ENCODE measurements at places on chromosomes 2 and 18.

GRCh38 chr2:28137221-28137620 is 246.7 kb downstream of the BABAM2 start:
- DNase-seq, result no peak

GRCh38 chr18:36406805-36407204 is 109.3 kb downstream of the FHOD3 start:
- DNase-seq, result no peak

- DNase-seq, result no peak
These were observed 10.2 kb upstream of the CABYR start for GRCh38 chr18:24128700-24129099.

DNA sequence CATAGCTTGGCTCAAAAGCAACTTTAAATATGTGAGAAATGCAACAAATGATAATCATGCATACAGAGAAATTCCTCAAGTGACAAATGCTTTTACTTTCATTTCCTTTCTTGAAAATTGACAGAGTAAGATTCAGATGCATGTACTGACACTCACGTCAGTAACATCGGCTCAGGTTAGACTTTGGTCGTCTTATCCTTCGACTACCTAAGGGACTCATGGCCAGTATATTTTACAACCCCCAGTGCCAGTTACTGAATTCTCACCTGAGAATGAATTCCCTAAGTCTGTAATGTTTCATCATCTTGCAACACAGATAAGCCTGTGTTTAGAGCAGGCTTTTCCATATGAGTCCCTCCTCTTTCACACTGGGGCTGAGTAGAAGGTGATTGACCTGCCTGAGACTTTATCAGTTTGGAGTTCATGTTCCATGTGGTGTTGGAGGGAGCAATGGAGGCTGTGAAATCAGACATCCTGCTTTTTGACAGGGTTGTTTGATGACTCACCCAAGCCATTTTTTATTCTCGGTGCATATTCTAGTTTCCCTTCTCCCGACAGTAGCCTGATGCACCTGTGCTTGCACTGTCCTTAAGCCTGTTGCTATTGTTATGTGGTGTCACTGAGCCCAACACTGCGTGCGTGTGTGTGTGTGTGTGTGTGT is 30.5 kb upstream of the ATP8B1 start:
- no peak for DNase-seq

GRCh38 chr2:42987112-42987922 is 194.9 kb upstream of the HAAO start:
- no peak for DNase-seq

DNA sequence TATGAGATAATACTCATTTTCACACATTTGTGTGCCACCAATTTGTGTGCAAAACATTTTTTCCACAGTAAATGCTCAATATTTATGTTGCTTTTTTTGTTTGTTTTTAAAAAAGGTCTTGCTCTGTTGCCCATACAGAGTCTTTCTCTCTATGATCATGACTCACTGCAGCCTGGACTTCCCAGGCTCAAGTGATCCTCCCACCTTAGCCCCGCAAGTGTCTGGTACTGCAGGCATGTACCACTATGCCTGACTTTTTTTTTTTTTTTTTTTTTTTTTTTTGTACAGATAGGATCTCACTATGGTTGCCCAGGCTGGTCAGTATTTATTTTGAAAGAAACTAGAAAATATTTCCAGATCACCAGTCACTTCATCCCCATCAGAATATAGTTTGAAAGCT is 297.8 kb upstream of the GYPC start:
- DNase-seq, result no peak

DNA sequence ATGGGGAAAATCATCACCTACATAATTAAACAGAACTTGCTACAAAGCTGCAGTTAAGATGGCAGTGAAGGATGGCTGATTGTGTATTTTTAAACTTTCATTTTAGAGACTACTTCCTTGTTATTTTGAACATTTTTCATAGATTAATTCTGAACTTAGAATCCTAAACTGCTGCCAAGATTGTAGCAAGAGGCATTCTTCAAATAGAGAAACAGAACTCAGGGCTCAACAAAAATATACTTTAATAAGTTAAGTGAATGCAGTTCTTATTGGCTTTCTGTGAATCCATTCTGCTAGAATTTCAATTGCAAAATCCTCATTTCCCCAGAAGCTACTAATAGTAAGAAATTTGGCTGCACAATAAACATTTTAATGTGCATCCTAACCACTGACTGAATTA is 160.3 kb downstream of the L3MBTL4 start:
- DNase-seq, result no peak

DNA sequence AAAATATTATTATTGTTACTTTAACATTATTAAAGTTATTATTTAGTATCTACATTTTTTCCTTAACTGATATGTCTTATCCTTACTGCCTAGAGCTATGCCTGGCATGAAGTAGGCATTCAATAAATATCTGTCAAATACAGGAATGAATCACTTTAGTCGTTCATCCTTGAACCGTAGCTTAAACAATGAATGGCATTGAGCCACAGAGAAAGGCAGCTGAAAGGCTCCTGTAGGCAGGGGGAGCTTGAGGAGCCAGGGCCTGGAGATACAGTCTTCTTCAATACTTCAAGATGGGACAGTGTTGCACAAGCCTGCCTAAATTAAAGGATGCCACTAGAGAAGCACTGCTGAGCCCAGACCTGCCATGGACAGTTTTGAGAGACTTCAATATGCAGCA is 22.5 kb downstream of the CYRIA start:
- DNase-seq, result no peak

DNA sequence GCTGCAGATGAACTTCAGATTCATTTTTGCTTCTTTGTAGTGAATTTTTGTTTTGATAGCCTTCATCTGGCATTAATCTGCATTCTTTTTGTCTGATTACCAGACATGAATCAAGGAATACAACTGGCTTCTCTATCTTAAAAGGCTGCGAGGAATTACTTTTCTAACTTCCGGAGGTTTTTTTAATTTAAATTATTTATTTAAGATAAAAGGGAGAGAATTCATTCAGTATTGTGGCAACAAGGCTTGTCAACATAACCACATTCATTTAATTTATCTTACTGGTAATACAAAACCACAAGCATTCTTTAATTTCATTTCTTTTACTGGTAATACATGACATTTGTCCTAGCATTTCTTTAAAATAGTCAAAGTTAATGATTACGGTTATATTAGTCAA is 36.0 kb downstream of the CSRNP3 start:
- DNase-seq, result no peak

DNA sequence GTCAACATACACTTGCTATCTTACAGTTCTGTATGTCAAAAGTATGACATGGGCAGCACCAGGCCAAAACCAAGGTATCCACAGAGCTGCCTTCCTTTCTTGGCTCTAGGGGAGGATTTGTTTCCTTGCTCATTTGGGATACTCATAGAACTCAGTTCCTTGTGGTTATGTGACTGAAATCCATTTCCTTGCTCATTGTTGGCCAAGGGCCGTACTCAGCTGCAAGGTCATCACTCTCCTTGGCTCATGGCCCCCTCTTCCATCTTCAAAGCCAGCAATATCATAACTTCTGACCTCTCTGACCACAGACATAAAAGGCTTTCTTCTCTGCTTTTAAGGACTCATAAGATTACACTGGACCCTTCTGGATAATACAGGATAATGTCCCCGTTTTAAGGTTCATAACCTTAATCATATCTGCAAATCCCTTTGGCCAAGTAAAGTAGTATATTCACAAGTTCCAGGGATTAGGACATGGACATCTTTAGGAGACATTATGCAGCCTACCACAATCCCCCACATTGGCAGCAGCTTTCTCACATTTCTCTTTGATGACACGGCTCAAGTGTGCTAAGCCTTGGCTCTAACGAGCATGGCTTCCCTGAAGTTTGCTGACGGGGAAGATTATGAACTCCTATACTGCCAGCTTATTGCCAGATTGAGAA is 20.9 kb downstream of the TMEM237 start:
- no peak for DNase-seq

DNA sequence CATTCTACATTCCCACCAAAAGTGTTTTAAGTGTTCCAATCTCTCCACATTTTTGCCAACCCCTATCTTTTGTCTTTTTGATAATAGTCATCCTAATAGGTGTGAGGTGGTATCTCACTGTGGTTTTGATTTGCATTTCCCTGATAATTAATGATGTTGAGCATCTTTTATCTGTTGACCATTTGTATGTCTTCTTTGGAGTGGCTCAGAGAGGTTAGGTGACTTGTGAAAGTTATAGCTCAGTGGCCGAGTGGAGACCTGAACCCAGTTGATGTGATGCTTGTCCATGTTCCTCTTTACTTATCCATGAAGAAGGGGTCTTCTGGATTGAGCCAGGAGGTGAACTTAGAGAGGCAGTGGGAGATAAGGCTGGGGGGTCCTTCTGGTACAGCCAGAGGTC is 78.8 kb downstream of the DDX1 start:
- no peak for DNase-seq

DNA sequence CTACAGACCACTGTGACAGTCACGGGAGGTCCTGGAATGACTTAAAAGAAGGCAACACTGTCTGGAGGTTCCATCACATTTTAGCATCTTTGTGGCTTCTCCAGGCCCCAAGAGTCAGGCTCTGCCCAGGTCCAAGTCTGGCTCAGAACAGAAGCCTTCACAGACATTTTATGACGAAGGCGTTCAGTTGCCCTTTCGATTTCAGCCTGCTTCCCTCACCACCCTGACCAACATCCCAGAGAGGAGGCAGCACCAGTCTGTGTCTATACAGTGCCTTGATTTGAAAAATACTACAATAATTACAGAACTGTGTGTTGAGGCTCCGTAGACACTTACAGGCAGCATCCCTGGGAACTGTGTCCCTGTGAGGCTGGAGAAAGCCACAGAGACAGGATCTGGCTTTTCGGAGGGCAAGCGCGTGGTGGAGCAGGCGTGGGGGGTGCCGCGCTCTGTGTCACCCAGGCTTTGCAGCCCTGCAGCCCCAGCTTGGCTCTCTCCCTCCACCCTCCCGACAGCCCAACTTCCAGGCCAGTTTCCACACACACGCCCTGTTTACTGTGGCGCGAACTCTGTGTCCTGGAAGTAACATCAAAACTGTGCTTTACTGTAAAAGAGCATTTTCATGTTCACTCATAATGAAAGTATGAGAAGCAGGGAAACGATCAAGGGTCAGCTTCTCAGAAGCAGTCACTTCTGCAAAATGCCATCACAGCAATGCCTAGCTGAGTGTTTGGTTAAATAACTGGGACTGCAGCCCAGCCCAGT is 153.5 kb upstream of the ALKAL2 start:
- no peak for DNase-seq

DNA sequence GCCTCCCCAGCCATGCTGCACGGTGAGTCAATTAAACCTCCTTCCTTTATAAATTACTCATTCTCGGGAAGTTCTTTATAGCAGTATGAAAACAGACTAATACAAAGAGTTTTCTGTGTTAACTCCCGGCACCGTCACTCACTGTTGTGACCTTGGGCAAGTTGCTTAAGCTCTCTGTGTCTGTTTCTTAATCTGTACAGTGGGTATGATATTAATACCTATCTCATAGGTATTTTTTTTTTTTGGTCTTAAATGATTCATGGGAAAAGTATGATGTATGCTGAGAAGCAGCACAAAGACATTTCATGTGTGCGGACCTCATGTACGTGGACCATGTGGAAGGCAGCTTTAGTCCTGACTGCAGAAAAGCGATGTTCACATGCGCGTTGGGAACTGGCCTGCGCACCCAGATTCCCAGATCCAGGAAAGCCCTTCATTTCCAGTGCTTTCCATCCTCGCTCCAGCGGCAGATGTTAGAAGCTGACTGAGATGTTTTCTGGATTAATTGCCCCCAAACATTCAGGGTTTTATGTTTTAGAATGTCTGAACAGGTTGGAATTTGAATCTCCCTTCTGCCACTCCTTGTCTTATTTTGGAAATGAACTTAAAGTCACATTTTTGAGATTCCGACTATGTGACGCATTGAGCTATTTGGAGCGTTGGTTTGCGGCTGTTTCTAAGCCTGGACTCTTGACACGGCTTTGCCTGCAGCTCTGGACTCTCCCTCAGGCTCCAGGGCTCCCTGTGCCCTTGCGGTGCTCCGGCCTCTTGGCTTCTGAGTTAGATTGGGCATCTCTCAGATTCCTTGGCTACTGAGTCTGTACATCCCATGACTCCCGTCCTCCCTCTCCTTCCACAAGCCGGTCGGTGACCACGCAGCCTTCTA is 61.4 kb downstream of the SLC4A3 start:
- no peak for DNase-seq

DNA sequence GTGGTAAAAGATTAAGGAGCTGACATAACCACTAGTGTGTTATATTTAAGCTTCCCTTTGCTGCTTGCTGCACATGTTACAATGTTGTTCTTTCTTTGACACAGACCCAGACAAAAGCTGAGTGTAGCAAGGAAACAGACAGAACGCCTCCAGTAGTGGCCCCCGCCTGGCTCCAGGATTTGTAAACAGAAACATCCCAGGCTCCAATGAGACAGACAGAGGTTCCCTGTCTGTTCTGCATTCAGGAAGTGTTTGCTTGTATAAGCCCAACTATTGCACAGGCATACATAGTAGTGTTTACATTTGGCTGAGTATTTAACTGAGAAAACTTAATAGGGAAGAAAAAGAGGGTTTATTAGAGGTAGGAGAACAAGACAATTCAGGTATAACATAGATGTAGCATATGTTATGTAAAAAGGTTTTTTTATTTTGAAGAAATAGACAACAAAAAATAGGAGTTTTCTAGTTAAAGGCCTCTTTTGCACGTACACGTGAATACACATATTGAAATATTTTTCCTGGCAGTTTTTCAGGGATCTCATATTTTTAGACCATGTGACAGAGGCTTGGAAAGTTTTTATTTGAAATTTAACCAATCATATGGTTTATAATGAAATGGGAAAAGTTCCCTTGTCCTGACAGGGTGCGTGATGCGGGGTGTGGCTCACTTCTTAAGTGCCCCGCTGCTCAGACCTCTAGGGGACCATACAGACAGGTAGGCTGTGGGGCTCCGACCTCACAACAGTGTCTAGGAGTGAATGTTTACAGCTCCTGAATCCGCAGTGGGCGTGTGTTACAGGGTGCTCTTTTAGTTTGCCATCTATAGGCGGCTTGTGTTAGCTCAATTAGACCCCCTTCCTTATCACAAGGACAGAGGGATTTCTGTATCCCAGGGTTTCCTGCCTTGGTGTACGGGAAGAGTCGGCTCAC is 118.4 kb downstream of the BMPR2 start:
- no peak for DNase-seq

- DNase-seq, result no peak
These were observed 645.3 kb upstream of the RAB6C start for GRCh38 chr2:129334128-129334527.

DNA sequence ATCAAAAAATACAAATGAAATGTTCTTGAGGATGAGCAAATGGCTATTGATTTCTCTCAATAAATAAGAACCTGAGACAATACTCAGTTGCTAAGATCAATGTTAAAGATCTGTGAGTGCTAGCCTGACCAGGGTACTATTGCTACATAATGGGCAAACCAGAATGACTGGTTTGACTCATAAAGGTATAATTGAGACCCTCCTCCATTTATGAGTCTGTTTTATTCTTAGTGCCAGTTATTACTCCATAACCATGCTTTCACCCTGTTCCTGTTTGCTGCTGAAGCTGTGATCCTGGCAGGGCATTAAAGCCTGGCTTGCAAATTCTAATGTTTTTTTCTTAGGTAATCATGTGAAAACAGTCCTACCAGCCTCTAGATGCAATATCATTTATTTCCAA is 56.6 kb upstream of the PPM1B start:
- DNase-seq, result no peak

GRCh38 chr2:64453770-64454385 is at the start of gene LGALSL:
Gene LGALSL (plus strand): TSS chr2:64454162. CDS start chr2:64454546, 384 bp downstream.
- DNase-seq, result no peak

GRCh38 chr2:159455330-159455918 is 160.9 kb downstream of the BAZ2B start:
- DNase-seq, result no peak

All from NCI-H1092 (cell line).